ENCODE measurements at places on chromosomes 1 and 21.

GRCh38 chr1:185916861-185917260, 182.7 kb downstream of the HMCN1 start:
- no peak for DNase-seq

GRCh38 chr1:34929497-34929852, at the start of gene DLGAP3:
TSS of gene DLGAP3 (minus strand) at chr1:34929650. CDS start at chr1:34905383, 24,267 bp downstream.
- DNase-seq: no peak

- DNase-seq: no peak
Measured at GRCh38 chr1:95542936-95543335, 308.9 kb downstream of the RWDD3 start.

- DNase-seq: no peak
Measured at GRCh38 chr1:190140644-190141043, 337.0 kb downstream of the BRINP3 start.

- DNase-seq: no peak
Measured at GRCh38 chr1:18631496-18632217, 1.0 kb downstream of the PAX7 start.

GRCh38 chr21:41952568-41953248, 1.1 kb downstream of the C2CD2 start:
- DNase-seq: no peak

- DNase-seq: no peak
Measured at GRCh38 chr1:151825751-151826660, 5.6 kb downstream of the RORC start.

DNA sequence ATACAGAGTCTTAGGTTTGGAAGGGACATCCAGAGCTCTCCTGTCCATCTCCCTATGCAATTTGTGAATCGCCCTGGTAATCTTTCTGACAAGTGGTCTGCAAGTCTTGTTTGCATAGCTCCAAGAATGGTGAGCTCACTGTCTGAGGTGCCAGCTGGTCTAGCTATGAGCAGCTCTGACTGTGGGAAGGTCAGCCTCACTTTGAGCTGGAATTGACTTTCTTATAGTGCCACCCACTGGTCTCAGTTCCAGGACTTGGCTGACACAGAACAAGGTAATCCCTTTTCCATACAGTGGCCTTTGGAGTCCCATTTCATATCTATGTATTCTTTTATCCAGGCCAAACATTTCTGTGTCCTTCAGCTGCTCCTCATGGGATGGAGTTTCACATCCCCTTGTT, 95.6 kb upstream of the C8B start:
- no peak for DNase-seq

DNA sequence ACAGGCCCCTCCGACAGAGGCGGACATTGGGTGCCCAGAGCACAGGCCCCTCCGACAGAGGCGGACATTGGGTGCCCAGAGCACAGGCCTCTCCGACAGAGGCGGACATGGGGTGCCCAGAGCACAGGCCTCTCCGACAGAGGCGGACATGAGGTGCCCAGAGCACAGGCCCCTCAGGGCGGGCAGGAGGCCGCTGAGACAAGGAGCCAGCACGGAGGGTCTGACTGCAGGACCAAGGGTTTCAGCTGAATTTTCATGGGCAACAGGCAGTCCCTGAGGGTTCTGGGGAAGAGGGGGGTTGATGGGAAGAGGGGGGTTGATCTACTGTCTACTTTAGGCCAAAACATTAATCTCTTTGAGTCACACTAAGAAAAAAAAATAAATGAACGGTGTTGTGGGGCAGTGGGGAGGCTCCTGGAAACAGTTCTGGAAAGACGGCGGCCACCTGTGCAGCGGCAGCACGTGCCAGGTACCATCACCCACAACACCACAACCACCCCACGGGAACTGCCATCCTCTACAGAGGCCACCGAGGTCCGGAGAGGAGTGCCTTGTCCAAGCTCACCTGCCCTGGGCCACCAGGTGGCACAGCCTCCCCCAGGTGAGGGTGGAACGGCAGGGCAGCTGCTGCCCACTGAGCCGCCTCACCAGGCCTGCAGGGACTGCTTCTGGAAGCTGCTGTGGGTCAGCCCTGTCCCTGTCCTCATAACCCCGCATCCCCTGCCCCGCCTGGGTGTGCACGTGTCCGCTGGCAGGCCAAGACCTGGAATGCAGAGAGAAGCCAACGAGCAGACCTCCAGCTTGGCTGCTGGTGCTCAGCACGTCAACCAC, 20.5 kb downstream of the PRDM15 start:
- DNase-seq: no peak

GRCh38 chr1:17118706-17119075, 560 bp downstream of the PADI2 start:
- no peak for DNase-seq

DNA sequence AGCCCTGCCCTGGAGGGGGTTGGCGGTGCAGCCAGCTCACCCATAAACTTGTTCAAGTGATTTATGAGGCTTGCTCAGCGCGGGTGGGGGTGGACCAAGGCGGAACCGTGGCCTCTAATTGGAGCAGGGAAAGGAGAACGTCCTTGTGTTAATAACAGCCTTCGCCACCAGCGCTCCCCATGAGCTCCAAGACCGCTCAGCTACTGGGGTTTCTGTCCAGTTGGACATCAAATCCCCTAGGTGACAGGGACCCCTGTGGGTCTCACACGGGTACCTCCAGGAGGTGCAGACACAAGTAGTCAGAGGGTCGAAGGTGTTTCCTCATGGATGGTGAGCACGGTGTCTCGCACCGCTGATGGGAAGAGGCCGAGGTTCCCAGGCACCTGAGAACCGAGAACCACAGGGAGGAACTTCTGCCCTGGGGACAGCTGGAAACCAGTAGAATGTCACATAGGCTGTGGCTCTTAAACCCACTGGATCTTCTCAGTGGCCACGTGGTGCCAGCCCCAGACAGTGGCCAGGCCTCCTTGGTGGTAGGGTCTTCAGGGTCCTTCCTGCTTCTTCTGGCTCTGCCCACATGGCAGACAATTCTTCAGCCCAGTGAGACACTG, 3.7 kb upstream of the ACTRT2 start:
- DNase-seq: no peak

DNA sequence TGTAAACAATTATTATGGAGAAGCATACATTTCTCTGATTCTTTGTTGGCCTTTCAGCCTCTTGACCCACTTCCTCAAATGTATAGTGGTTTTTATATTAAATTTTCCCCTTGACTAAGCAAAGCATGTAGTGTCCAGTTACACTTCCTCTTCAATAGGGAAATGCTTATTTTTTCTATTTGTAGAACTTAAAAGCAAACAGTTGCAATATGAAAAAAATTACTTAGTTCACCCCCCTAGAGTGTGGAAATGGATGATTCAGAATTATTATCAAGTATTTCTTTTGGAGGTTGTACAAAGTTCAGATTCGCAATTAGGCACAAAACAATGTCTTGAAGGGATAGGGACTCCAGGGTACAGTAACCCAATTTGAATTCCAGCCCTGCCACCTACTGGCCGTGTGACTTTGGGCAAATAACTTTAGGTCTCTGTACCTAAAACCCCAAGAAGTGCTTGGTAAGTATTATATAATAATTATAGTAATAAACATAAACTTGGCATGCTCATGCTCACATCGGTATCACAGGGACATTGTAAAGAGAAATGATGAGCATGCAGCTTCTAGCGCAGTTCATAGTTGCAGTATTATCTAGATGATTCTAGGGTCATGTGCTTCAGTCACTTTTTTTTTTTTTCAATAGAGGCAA, 28.6 kb upstream of the IFNGR2 start:
- no peak for DNase-seq

DNA sequence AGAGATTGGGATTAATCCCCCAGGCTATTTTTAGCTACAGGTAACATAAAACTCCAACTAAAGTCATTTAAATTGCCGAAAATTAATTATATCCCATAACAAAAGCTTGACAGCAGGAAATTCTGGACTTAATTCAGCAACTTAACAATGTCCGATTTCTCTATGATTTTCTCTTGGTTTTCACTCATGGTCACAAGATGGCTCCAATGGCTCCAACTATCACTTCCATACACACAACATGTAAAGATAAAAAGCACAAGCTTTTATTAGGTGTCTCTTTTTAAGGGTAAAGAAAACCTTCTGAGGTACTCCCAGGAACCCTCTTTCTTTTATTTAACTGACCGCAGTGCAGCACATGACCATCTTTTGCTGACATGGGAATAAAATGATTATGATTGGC, 363.5 kb upstream of the PTBP2 start:
- DNase-seq: no peak

DNA sequence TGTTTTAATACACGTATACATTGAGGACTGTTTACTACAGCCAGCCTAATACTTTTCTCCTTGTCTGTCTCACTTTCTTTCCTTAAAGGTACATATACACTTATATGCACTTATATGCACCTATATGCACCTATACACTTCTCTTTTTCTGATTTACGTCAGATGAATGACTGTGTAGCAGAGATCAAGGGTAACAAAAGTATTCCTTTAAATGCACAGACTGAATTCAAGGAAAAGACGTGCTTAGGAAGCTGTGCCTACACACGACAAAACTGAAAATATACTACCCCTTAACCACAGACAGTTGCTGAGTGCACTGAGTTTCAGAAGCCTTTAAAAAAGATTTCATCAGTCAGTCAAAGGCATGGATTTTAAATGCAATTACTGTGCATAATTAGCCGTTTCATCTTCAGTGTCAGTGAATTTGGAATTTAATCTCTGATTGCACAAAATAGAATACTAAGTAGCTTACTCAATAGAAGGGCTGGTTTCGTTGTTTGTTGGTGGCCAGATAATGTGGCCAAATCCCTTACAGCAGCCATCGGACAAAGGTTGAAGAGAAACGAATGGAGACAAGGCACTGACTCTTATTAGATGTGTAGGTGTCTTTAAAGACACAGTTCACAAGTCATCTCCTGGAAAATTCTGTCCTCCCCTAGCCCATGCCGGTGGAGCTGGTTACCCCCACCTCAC, 38.3 kb upstream of the TARBP1 start:
- DNase-seq: no peak

DNA sequence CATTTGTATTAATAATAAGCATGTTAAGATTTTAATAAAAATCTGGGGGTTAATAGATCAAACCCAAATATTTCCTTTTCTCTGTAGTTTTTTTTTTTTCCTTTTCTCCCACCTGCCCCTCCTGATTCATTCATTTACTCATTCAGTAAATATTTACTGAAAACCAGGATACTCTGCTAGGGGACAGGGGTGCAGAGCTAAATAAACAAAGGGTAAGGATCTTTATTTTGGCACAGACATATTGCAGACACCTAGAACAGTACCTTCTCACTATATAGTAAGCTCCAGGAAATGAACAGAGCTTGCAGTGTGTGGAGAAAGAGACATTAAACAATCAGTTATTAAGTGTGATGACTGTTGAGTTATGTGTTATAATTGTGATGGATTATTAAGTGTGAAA, 60.9 kb downstream of the AK5 start:
- no peak for DNase-seq

- DNase-seq: no peak
Measured at GRCh38 chr1:219322766-219323165, 149.1 kb downstream of the LYPLAL1 start.

GRCh38 chr1:101407505-101408211, 170.8 kb downstream of the S1PR1 start:
- DNase-seq: no peak

DNA sequence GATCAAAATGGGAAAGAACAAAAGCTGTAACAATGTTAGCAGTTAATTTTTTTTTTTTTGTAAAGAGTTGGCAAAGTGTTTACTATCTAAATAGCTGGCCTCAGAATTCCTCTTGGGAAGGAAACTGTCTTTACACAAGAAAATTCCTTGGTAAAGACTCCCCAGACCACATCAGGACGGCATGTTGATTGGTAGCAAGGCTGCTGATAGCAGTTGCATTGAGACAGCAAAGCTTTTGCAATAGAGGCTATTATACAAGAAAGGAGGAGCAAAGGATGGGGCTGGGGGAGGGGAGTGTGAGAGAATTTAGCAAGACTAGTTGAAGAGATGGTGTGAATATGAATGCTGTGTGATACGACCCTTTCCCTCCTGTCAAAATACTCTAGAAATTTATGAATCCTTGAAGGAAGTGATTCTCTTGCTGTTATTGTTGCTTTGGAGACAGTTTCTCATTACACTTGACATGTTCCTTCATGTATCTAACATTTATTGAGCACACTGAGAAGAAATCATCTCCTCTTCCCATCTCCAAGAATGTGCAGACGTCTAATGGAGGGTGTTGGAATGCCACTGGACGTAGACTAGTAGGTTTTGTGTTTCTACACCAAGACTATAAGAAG, 355.6 kb downstream of the SIPA1L2 start:
- DNase-seq: no peak

DNA sequence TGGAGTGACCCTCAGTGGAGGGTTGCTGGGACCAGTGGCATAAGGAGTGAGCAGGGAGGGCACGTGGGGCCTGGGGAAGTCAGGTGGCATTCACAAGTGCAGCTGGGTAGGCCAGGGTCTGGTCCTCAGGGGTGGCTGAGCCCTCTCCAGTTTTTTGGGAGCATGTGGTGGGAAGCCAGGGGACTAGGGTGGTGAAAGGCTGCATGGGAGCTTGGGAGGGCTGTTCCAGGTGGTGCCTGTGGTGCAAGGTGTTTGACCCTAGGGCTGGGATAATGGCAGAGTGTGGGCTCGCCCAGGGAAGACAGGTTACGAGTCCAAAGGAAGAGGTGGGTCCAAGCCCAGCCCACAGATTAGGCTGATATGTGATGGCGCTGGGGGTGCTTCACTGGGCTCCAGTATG, 30.5 kb downstream of the MAN1C1 start:
- no peak for DNase-seq

DNA sequence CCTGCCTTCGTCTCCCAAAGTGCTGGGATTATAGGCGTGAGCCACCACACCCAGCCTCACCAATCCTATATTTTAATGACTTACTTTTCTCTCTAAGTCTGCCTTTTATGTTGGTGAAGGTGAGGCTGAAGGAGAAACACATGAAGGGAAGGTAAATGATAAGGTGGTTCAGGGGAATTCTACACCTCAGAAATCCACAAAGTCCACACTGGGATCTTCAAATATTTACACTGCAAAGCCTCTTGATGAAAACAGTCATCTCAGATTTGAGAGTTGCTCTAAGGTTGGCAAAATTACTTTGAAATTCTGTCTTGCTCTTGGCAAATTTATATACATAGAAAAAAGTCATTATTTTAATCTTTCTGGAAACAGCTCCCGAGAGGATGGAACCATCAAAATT, 42.0 kb upstream of the CACHD1 start:
- no peak for DNase-seq

- DNase-seq: no peak
Measured at GRCh38 chr1:45679123-45679522, 7.2 kb downstream of the GPBP1L1 start.

- no peak for DNase-seq
Measured at GRCh38 chr1:233656687-233657086, 42.8 kb downstream of the KCNK1 start.

DNA sequence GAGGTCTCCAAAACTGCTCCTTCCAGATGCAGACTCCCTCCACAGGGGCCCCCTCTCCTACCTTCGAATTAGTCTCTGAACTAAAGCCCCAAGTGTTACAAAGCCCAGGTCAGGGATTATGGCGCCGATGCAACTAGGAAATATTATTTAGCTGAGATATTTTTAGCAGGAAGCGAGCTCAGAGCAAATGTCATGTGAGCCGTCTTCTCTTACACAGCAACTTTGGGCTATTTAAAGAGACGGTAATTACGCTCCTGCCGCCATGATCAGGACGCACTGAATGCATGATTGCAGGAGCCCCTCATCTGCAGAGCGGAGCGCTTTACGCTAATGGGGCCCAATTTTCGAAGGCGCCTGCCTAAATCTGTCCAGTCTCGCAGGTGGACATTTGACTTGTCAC, 55.3 kb upstream of the TARDBP start:
- DNase-seq: no peak

GRCh38 chr1:228075801-228076271, 6.7 kb upstream of the ARF1 start:
- DNase-seq: no peak
